ENCODE measurements at places on chromosomes 7 and 10. TPM values are rescaled to one million over a fixed set of nuclear protein-coding genes. Genes with fewer than 3 reads are reported as not detected.

The MNX1 gene
- total RNA-seq, result not detected

GRCh38 chr10:130438861-130439260, 302.7 kb downstream of the GLRX3 start:
- DNase-seq, result no peak

DNA sequence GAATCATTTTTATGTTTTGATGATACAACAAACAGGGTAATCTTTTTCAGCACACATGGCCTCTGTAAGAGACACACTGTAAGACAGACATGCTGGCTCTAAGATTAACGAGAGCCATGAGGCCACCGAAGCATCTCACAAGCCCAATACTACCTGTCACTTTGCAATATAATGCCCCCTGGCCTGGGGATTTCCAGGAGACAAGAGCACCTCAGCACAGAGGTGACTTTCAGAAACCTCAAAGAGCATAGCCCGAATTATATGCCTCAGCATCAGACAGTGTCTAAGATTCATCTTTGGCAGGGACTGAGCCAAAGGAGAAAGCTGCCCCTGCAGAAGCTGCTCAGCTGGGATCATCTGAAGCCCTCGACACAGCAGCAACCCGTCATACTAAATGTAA, 44.2 kb upstream of the TMEM213 start:
- no peak for DNase-seq

The GHRHR gene
- total RNA-seq, result not detected

GRCh38 chr10:15254808-15255648, 86.5 kb upstream of the NMT2 start:
- no peak for DNase-seq

The PDE1C gene
- total RNA-seq, result 0.52 TPM

- no peak for DNase-seq
These were observed 496.9 kb upstream of the CELF2 start for GRCh38 chr10:10520491-10521385.

DNA sequence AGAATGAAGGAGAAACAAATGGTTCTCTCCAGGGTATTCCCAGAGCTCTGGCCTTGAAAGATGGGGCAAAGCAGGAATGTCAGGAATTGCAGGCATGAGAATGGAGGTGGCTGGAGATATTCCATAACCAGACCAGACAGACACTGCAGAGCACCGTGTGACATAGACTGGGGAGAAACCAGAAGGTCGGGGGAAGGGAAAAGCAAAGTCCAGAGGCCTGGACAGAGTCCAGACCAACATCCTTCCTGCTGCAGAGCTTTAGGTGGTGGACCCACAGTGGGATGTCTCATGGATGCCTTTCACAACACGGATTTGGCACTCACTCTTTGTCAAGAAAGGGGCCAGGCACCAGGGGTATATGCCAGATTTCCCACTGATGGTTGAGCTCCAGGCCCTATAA, 177.2 kb upstream of the INHBA start:
- DNase-seq, result no peak

The MPP7 gene
- total RNA-seq, result 13.6 TPM

- DNase-seq, result peak; percentile 31
These were observed 350.0 kb downstream of the CRPPA start for GRCh38 chr7:16071246-16071857.

DNA sequence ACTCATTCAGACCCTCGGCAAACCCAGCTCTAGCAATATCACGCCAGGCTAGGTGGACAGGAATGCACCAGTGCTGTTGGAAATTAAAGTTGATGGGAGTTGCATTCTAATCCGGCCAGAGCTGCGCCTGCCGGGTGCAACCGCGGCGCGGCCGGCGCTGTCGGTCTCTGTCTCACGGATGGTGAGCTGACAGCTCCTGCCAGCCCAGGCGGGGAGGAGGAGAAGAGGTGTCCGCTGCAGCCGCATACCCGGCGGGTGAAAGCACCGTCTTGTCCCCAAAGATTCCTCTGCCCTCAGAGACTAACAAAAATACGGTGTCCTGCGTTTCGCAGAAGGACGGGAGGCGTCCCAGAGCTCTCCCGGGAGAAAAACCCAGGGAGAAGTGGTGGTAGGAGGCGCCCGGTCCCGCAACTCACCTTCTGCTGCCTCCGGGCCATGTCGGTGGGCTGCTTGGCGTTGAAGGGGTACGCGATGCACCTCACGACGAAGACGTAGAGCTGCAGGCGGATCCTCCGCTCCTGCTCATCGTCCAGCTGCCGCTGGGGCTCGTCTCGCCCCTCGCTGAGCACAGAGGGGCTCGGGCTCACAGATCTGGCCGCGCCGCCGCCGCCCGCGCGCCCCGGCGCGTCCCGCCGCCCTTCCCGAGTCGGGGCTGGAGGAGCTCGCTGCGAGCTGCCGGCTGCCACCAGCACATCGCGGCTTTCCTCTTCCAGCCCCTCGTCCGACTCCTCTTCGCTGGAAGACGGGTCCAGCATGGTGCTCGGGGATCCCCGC, 490 bp downstream of the CADPS2 start:
- peak; percentile 8 for DNase-seq

GRCh38 chr7:105756367-105756766, 120.0 kb downstream of the ATXN7L1 start:
- DNase-seq, result no peak

GRCh38 chr7:76507723-76508406, 2.5 kb upstream of the UPK3B start:
- peak; percentile 3 for DNase-seq

The MYO1G gene
- 107 TPM for total RNA-seq

The THSD7A gene
- not detected for total RNA-seq

- no peak for DNase-seq
These were observed 573.0 kb upstream of the PCDH15 start for GRCh38 chr10:55374060-55374459.

The HOGA1 gene
- not detected for total RNA-seq

DNA sequence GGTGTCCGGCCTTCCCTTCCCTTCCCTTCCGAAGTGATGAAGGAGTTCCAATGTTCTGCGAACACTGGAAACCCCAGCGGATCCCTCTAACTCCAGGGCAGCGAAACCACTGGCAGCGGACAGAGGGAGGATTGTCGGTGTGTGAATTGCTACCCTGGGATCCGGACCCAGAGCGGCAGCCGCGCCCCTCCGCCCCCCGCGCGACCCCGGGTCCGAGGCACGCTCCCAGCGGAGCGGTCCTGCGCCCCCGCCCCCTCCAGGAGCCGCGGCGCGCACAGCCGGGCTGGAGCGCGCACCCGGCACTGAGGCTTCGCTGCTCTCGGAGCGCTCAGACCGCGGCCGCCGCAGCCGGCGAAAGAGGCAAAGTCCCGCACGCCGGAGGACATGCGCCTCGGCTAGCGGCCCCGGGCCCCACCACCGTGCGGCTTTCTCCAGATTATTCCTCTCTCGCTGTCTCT, at the start of gene PTPRZ1:
PTPRZ1 (plus strand) TSS at position 331 of the 458 bp plus-strand sequence. CDS start 339 bp downstream, outside the sequence.
- DNase-seq, result no peak

The ANKRD61 gene
- total RNA-seq, result not detected

The TMEM196 gene
- total RNA-seq, result not detected

- DNase-seq, result no peak
These were observed 3.2 kb downstream of the TRPV6 start for GRCh38 chr7:142882338-142882678.

DNA sequence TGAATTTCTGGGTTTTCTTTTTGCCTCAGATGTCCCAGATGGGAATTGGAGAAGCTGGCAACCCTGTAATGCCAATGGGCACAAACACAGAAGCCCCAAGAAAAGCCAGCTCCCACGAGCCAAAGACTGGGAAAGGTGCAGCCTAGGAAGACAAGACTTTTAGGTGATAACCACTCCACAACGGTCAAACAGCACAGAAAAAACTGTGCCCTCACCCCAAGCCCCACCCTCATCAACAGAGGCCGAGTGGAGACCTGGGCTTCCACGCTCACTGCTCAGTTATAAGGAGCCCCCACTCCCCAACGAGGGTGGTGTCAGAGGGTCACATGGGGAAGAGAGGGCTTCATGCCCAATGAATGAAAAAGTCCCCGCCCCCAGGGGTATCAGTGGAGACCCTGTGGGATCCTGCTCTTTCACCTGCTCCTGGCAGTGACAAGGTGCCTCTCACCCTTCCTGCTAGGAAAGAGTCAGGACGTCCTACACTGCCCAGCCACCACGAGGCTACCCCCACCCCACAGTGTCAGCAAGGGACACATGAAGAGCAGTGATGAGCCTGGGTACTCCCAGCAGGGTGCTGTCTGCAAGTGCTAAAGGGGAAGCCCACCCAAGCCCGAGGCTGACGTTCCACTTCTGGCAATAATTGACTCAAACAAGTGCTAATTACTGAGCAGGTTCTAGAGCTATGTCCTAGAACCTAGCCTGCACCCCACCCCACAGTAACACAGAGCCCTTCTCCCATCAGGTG, 8.3 kb downstream of the TMEM273 start:
- no peak for DNase-seq

GRCh38 chr10:3009341-3009740, 58.0 kb upstream of the PFKP start:
- DNase-seq, result no peak

GRCh38 chr10:64219271-64220025, 698.2 kb downstream of the REEP3 start:
- DNase-seq, result no peak

GRCh38 chr10:118595598-118596425, at the start of gene PRLHR:
Gene PRLHR, minus strand, starts transcription at chr10:118595648. Its CDS starts 404 bp downstream, at chr10:118595244.
- DNase-seq, result no peak

GRCh38 chr10:132470410-132471124, 67.0 kb upstream of the INPP5A start:
- no peak for DNase-seq

DNA sequence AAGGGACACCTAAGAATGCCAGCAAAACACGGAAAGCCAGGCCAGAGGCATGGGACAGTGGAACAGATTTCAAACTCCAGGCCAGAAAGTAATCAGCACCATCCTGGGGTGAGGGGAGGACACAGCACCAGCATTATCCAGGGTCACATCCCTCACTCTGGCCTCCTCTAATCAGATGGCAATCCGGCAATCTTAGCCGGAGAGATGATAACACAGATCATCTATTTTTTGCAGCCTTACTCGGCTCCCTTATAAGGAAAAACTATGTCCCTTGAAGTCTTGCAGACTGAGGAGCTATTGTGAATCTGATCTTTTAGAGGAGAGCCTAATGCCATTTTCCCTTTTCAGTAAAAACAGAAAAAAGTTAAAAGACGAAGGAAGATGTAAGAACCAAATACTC, 16.5 kb downstream of the TRIL start:
- no peak for DNase-seq

Data from B cell (primary cell).